ENCODE measurements at places on chromosomes 3 and 15.

- DNase-seq: no peak
These were observed 48.2 kb upstream of the TEX264 start for GRCh38 chr3:51622868-51623267.

DNA sequence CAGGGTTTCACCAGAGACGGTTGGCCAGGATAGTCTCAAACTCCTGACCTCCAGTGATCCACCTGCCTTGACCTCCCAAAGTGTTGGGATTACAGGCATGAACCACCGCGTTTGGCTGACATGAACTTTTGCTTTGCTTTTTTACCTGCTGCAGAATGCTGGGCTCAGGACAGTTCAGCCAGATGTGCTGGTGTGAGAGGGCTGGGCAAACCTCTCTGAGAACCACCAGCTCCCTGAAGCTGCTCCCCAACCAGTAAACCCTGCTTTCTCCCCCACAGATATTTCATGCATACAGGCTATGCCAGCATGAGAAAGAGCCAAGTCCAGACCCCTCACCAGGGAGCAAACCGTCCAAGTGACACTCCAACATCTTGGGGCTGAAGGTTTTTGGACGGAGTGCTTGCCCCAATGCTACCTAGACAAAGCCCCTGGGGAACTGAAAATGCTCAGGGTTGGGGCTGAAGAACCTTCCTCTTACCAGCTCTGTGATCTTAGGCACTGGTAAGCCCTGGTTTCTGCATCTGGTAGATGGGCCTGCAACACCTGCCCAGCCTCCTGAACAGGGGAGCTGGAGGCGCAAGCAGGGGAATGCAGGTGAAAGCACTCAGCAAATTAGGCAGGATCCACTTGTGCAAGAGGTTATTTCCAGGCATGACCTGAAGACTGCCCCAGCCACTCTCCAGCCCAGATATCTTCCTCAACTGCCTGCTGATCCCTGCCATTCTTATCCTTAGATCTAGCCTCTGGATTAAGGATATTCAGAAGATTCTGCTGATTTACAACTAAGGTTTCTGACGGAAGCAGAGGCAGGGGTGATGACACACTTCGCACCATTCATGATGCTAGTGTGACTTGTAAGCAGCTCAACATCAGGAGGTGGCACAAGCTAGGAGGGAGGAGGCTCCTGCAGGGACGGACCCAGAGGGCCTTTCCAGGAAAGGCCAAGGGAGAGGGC, 78.8 kb downstream of the TLE3 start:
- no peak for DNase-seq

GRCh38 chr15:60584355-60584998, 105.5 kb upstream of the ICE2 start:
- DNase-seq: no peak

- DNase-seq: no peak
These were observed 15.7 kb upstream of the RTP1 start for GRCh38 chr3:187181454-187182170.

- no peak for DNase-seq
These were observed 978 bp downstream of the KCNMB2 start for GRCh38 chr3:178537122-178537705.

- no peak for DNase-seq
These were observed 45.4 kb downstream of the EFHB start for GRCh38 chr3:19888428-19889152.

GRCh38 chr3:184085389-184085852, 11.4 kb upstream of the HTR3E start:
- no peak for DNase-seq

DNA sequence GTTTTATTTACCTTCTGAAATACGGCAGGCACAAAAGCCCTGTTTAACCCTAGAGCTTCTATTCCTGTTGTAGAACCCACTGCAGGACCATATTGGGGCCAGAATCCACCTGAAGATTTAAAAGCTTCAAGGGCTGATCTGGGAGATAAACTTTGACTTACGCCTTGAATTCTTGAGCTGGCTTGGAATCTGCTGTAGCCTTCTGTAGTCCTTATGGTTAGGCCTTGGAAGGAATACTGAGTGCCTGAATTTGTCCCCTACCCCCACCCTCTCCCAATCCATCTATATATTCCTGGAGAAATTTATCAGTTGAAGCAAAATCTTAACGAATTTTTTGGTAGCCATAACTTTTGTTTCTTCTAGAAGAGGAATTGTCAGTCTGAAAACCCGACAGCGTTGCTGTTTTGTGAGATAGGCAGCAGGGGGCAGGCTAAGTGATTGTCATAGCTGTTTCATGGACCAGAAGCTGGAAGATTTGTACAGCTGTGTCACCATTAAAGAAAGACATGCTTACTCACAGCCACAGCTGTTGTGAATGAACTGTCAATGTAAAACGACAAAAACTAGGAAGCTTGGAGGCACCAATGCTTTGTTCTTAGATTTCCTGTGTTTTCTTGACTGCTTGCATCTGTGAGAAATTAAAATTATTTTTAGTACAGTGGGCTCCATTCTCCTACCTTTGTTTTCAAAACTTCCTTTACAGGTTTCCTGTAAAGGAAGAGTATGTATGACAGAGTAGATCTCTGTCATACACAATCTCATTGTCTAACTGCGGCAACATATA, 12.8 kb downstream of the LXN start:
- peak; percentile 57 for DNase-seq

DNA sequence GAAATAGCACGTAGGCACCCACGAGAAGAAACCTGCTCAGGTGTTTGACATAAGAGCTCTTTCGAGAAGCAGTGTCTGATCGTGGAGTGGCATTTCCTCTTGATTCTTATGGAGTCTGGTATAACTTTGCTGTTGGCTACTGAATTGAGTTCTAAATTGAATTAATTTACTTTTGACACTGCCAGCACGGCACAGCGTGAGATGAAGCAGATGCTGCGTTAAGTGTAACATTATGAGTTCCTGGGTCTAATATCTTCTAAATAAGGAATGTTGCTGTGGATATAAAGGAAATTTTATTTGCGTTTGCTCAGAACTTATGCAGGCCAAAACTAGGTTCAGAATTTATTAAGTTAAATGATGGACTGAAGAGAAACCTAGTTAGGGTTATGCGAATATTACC, 919.9 kb downstream of the TUSC7 start:
- no peak for DNase-seq

DNA sequence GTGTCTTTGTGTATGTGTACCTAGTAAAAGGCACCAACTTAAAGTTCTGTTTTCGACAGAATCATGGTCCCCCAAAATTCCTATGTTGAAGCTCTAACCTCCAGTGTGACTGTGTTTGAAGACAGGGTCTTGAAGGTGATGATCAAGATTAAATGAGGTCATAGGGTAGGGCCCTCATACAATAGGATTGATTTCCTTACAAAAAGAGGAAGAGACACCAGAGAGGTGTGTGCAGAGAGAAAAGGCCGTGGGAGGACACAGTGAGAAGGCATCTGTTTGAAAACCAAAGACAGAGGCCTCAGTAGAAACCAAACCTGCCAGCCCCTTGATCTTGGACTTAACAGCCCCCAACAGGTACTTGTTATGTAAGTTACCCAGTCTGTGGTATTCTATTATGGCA, 52.0 kb upstream of the CORO2B start:
- DNase-seq: no peak

- DNase-seq: no peak
These were observed 106.6 kb downstream of the FBN1 start for GRCh38 chr15:48538941-48539340.

- DNase-seq: no peak
These were observed 8.3 kb downstream of the SNAPC5 start for GRCh38 chr15:66489179-66489791.

DNA sequence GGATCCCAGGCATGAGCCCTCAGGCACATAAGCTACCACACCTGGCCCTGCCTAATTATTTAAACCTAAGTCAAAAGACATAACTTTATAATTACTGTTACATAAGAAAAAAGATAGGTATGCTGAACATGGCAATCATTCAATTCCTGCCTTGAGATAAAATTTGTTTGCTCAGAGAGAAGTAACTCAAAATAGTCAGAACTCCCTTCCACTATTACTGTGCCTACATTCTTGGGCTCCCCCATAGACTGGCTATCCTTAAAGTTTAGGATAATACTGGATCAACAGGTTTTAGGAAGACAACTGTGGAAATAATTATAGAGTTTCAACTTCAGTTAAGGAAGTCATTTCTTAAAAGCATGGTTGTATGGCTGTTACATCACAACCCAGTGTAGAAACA, 9.9 kb downstream of the WDR53 start:
- DNase-seq: no peak

- DNase-seq: no peak
These were observed 122.9 kb upstream of the CTNNB1 start for GRCh38 chr3:41076399-41076798.

DNA sequence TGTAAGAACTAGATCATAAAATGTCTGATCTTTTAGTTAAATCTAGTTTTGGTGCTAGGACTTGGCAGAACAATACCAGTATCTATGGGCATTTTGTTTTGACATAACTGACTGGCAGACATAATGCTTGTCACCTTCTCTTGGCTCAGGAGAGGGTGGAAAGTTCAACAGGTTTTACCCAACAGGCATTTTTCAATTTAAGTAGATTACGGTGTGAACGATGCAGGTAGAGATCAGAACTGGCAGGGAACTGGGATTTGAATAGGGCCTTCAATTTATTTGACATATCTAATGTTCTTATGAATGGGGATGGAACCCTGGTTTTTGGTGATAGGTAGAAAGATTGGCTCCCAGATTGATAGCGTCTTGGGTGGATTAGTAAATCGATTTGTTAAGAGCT, 351.0 kb downstream of the FEZF2 start:
- no peak for DNase-seq

GRCh38 chr15:76951220-76951619, 19.7 kb downstream of the RCN2 start:
- no peak for DNase-seq

DNA sequence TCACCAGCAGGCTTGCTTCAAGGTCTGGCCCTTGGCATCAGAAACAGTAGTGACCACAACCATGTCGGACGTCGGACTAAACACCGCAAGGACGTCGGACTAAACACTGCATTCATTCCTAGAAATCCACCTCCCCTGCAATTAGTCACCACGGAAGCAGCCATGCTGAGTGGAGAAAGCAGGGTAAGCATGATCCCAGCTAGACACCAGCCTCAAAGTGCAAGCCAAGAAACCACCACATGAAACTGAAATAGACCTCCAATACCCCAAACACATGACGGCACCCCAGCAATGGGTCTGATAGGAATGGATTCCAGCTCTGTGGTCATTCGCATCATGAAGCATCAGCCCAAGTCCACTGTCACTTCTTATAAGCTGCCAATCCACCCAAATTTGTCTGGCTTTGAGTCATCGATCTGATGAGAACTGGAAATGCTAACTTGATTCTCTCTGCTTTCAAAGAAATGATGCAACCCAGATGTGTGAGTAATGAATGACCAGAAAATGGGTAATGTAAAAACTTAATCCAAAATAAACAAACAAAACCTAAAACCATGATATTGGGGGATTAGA, 348.3 kb upstream of the TMCO5A start:
- no peak for DNase-seq

GRCh38 chr15:67720556-67721175, 104.6 kb upstream of the SKOR1 start:
- DNase-seq: no peak

- no peak for DNase-seq
These were observed 31.5 kb upstream of the SLC2A2 start for GRCh38 chr3:171058058-171058457.

GRCh38 chr15:74053941-74054529, 28.3 kb downstream of the GOLGA6A start:
- DNase-seq: peak; percentile 65

DNA sequence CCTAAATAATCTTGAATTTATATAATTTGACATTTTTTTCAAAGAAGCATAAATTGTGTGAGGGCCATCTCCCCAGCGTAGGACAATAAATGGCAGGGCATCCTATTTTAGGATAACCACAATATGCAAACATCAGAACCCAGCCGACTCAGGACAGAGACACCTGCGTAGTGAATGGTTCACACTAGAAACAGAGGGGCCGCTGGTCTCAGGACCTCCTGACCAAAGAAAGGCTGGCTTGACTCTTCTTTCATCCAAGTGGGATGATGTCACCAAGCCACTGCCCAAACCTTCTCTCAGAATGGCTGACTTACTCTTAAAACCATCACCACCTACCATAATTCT, 162.1 kb downstream of the FOXP1 start:
- no peak for DNase-seq

DNA sequence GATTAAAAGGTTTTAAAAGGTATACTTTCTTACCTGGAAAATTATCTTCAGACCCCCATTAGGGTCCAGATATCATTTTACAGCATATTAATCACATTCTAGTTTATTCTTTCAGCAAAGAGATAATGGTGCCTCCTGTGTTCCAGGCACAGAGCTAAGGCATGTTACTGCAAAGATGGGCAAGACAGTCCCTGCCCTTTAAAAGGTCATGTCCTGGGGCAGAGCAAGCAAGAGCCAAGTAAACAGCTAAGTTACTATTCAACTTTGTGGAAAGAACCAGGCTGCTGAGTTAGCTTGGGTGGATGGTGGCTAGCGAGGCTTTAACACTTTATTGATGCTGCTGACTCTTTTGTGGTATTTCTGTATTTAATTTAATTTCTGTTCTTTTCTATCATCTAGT, 75.0 kb downstream of the LRRC28 start:
- no peak for DNase-seq

- DNase-seq: no peak
These were observed 20.7 kb downstream of the ADAMTS9 start for GRCh38 chr3:64667138-64667537.

DNA sequence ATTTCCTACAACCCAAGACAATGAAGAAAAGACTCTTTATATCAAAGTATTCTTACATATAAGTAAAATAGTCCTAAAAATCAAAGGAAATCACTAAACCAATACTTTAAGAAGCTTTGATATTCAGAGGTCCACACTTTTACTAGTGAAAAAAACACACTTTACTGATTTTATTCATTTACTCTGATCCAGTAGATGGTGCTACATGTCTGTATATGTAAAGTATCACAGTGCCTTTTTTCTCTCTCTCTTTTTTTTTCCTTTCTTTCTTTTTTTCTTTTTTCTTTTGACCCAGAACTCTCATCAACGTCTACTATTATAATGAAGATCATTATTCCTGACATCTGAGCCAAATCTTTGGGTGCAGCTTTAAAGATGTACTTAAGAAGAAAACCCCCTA, 10.8 kb upstream of the CCDC39 start:
- peak; percentile 67 for DNase-seq

GRCh38 chr15:60486742-60487141, 7.8 kb upstream of the ICE2 start:
- no peak for DNase-seq

- no peak for DNase-seq
These were observed 464.2 kb downstream of the MECOM start for GRCh38 chr3:169199283-169199682.

- peak; percentile 29 for DNase-seq
These were observed 187.4 kb downstream of the MECOM start for GRCh38 chr3:169475978-169476698.

- DNase-seq: no peak
These were observed 12.5 kb upstream of the B3GALNT1 start for GRCh38 chr3:161117646-161118045.

GRCh38 chr3:45832699-45833098, 9.2 kb downstream of the LZTFL1 start:
- peak; percentile 7 for DNase-seq

Measured in NCI-H774 (cell line).